ENCODE measurements at places on chromosomes 11 and 22.

GRCh38 chr11:102147015-102147414 is 36.8 kb downstream of the YAP1 start:
- DNase-seq = no peak

DNA sequence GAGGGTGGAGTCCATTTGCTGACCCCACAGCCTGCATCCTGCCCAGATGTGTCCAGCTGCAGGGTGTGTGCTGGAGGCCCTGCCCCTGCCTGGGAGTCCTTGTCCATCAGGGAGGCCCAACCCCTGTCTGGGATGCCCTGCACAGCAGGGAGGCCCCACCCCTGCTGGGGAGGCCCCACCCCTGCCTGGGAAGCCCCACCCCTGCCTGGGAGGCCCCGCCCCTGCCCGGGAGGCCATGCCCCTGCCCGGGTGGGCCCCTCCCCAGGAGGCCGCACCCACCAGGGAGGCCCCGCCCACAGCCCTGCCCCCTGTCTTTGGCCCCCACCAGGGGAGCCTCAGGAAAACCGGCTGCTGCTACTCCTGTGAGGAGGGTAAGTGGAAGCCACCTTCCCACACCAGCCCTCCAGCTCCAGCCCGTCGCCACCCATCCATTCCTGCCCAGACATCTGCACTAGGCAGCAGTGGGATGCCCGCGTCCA is 37.2 kb downstream of the MUC5B start:
- DNase-seq = no peak

- no peak for DNase-seq
Measured at GRCh38 chr11:97610854-97611253, 1221.0 kb downstream of the JRKL start.

GRCh38 chr11:14625586-14626205 is 17.9 kb upstream of the PDE3B start:
- DNase-seq = no peak

GRCh38 chr11:26651916-26652315 is 69.9 kb downstream of the SLC5A12 start:
- DNase-seq = no peak

GRCh38 chr22:48554893-48555572 is 1272.6 kb downstream of the BRD1 start:
- DNase-seq = no peak

DNA sequence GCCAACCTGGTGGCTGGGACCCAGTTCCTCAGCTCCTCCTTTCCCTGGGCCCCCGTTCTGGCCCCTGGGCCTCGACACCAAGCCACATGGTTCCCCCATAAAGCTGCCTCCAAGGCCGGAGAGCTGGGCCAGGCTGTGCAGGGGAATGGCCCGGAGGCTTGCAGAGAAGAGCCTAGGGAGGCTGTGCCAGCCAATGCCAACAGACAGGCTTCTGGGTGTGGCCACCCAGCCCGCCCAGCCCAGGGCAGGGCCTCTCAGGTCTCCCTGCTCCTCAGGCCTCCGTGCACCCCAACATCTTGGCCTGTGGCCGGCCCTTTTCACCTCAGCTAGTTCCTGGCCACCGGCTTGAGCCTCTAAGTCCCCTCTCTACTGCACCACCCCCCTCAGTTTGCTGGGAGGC is 17.4 kb upstream of the FLRT1 start:
- DNase-seq = no peak

DNA sequence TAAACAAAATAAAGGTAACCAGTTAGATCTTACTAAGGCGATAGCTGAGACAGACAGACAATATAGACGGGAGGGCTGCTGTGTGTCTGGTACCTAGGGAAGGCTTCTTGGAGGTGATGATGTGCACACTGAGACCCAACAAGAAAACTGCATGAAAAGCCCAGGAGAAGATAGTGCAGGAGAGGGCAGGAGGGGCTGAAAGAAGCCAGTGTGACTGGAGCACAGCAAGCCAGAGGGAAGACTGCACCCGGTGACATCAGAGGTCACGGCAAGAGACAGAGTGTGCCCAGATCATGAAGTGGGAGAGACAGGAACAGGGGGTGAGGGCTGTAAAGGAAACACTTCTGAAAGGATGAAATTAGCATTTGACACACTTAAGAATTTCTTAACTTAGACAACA is 266.3 kb downstream of the BRD1 start:
- DNase-seq = no peak

DNA sequence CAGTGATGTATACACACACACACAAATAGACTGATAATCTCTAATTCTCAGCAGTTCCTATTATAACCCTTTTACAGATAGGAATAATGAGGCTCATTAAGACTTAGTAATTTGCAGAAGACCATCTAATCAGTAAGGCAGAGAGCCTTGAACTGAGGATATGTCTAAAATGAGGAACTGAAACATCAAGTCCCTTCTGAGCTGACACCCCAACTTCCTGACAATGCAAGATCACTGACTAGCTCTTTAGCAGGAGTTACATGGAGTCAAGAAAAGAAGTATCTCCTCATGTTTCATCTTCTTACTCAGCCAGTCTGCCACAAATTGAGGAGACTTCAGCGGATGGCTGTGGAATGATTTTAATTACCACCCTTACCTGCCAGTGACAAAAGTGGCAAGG is 193.0 kb downstream of the MSANTD4 start:
- no peak for DNase-seq

DNA sequence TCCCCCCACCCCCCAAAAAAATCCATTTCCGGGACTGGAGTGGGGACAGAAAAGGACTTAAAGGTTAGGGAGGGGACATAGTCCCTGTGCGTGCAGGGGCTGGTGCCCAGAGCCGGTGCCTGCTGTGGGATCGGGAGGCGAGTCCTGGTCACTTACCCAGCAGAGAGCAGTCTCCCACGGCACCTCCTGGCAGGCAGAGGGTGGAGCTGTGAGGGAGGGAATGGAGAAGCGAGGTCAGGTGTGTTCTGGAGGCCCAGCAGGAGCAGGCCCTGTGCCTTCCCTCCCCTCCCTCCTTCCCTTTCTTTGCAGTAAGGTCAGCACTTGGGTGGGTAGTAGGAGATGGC is 28.4 kb downstream of the SHANK3 start:
- no peak for DNase-seq

- DNase-seq = no peak
Measured at GRCh38 chr11:126354631-126355323, 709 bp upstream of the ST3GAL4 start.

Data from central memory CD8-positive, alpha-beta T cell (primary cell).